Muscle of back (tissue), 13 donors: ENCODE measurements at places on chromosomes 12 and 14. TPM values are rescaled to one million over a fixed set of nuclear protein-coding genes. Genes with fewer than 3 reads are reported as not detected.

DNA sequence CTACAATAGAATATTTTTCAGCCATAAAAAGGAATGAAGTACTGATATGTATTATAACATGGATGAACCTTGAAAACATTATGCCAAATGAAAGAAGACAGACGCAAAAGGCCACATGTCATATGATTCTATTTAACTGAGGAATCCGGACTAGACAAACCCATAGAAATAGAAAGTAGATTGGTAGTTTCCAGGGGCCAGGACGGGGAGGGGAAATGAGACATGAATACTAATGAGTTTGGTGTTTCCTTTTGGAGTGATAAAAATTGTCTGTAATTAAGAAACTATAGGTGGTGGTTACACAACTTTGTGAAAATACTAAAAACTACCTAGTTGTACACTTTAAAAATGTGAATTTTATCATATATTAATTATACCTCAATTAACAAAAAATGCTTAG lies 247.6 kb downstream of the BCAT1 start:
- no peak for DNase-seq

GRCh38 chr14:38737686-38738407 lies 365.2 kb downstream of the SEC23A start:
- DNase-seq = no peak

DNA sequence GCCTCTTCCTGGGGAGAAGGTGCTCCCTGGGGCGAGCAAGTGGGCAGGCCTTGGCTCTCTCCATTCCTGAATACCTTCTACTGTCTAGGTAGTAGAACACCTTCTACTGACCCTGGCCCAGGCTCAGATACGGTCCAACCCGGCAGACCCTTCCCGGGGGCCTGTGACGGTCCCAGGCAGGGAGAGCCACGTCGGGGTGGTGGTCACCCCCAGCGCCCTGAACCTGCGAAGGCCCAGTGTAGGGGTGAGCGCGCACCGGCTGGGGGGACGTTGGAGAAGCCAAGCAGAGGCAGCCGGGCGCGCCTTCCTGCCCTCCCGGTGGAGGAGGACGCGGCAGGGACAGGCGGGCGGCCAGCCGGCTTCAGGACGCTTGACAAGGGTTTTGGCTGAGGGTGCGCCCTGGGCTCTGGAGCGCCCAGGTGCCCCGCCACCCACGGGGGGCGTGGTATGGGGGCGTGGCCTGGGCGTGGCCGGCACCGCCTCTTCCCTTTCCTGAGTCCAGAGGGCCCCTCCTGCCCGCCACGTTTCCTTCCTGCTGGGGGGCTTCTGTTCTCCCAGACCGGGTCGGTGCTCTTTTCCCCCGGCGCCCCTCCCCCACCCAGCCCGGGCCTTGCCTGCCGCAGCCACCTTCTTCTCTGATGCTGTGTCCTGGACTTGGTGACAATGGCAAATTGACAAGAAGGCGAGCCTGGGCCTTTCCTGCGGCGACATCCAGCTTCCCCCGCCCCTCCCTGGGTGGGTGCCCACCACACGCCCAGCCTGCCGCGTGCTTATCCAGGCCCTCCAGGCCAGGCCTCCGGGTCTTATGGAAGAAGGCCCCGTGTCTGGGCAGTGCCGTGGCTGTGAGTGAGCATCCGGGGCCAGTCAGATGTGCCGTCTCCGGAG lies 24.5 kb upstream of the PPP1R13B start:
- DNase-seq = no peak

DNA sequence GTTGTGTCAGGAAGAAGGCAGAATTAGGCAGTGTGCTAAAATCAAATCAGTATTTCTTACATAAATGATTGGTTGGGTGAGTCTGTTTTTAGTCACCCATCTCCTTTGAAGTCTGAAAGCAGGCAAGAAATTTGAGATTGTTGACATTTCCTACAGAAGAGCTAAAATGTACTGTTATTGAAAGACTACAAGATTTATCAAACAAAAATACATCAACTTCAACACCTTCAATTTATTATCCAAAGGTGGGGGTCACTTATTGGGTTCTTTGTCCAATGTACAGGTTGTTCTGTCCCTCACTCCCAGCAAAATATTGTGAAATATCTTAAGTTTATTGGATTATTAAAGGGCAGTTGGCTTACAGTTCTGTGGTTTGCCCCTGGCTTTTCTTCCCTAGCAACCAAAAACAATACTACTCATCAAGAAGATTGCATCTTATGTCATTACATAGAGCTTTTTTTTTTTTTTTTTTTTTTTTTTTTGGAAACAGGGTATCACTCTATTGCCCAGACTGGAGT lies 20.6 kb upstream of the PKP2 start:
- no peak for DNase-seq

INSM2 gene
- polyA plus RNA-seq = not detected
